AG04450 (cell line): ENCODE measurements at places on chromosomes 7 and 10.

GRCh38 chr10:32889631-32890212 lies 68.3 kb downstream of the ITGB1 start:
- no peak for DNase-seq

GRCh38 chr10:9296190-9296589 lies 1241.7 kb downstream of the GATA3 start:
- DNase-seq: no peak

DNA sequence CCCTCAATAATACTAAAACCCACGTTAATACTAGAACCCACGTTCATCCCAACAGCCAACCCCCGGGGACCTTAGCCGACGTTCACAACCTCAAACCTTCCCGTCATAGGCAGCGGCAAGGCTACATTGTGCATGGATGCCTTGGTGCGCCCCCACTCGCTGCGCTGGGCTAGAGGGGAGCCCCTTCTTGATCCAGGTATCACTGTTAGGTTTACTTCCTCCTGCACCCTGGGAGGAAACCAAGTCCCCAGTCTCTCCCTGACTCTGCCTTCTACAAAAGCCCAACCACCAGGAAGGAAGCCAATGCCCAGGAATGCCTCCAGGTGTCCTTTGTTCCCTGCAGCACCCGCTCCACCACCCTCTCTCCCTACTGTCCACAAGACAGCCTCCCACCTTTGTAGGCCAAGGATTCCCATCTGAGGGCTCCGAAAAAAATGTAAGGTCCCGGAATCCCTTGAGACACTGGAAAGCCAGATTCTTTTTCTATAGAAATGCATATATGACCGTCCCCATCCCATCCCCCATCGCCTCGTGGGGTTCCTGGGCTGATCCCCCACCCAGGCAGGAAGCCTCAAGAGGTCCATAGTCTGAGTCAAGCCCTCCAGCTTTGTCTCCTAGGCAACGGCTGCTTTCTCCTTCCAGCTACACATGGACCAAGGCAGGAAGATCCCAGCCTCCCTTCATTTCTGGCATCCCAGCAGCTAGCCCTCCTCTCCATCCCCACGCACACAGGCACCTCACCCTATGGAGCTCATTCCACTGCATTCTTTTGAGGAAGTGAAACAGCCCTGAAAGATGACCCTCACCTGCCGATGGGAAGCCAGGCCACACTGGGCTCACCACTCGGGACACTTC lies 25.2 kb downstream of the CTBP2 start:
- DNase-seq: no peak

GRCh38 chr7:43439631-43440401 lies 143.1 kb upstream of the STK17A start:
- no peak for DNase-seq
